ENCODE measurements at places on chromosomes 12 and 14. TPM values are rescaled to one million over a fixed set of nuclear protein-coding genes. Genes with fewer than 3 reads are reported as not detected.

Gene FOXN4
- total RNA-seq = not detected

Gene TNS2
- 186 TPM for total RNA-seq

Gene AQP6
- total RNA-seq = 0.09 TPM

Gene RERGL
- 3.7 TPM for total RNA-seq

Gene OTOGL
- 0.32 TPM for total RNA-seq

DNA sequence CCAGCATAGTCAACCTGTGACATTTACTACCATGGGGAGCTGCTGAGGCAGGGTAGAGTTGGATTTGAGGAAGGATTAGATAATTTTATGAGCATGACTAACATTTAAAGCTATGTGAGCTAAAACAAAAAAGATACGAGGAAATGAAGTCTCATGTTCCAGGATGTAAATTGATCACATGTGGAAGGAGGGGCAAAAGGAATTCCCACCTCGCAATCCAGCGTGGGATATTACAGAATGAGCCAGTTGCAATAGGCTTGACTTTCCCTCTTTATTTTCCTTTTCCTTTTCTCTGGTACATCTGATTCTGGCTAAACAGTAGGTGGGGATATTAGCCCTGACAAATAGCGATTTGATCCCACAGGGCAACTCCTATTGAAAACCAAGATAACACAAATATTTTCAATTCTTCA lies 214.9 kb upstream of the HMGA2 start:
- no peaks in the 10 kb centered on the region for H3K4me1 ChIP-seq
- DNase-seq = no peak

DNA sequence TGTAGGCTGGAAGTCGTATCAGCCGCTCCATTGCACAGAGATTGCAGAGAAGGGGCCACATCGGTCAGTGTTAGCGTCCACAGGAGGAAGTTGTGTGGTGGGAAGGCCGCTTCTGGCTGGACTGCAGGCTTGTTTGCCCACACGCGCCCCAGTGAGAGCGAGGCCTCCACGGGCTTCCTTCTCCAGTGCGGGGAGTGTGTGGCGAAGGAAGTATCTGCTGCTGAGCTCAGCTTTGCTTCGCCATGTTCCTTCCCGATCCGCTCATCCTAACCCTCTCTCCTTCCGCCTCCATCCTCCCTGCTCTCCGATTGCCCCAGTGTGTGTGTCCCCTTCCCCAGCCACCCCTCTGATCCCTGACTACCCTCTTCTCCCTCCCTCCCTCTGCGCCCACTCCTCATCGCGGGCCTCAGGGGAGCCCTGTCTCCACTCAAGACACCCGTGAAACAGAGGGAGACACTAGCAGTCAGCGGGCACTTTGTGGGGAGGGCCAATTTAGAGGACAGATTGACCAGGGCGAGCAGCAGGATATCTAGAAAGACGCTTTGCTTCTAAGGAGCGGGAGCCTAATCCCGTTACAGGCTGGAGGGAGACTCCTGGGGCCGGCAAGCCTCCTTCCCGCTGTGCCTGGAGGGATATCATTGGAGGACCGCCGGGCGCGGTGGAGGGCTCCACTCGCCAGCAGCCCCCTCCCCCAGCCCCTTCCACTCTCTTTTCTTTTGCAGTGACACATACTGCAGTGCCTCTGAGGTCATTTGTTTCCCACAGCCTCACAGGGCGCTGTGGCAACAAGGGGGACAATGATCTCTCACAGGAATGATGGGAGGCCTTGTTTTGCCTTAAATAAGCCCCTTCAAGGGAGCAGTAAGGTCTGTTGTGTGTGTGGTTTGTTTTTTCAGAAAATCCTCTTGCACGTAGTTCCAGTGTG lies 428.8 kb downstream of the ZFP36L1 start:
- H3K27ac ChIP-seq = peak overlapping the region; percentile 66
- no peaks in the 10 kb centered on the region for H3K36me3 ChIP-seq
- no peaks in the 10 kb centered on the region for H3K27me3 ChIP-seq

DNA sequence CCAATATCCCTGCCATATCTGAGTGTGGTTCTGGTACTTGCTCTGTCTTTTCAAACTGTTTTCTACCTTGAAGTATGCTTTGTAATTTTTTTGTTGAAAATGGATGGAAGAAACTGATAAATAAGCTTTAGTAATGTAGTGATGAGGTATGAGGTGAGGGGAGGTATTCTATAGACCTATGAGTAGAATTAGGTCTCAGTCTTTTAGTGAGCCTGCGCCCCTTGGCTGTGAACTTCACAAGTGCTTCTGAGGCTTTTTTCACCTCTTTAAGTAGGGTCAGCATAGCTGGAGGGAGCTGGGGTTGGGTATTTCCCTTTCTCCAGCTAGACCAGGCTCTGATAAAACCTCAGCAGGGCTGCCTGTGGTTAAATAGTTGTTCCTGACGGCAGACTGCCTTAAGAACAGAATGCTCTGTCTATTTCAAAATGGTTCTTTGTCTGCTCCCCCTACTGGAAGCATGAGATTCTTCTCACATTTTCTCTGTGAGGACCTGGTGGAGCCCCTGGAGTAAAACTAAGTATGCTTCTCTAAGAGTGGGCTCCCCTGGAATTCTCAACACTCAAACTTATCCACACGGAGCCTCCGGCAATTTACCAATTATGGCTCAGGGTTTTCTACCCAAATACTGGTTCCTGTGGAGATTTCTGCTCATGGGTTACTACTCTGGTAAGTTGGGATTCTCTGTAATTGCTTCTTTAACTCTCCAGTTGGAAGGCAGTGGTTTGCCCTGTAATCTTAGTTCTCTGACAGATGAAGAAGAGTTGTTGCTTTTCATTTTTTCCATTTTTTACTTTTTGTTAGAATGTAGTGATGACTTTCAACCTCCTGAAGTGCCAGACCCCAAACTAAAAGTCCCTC lies 13.1 kb downstream of the KRT5 start:
- H3K27ac ChIP-seq = no peak overlapping the region
- peaks cover 6% of the 10 kb centered on the region for H3K4me1 ChIP-seq
- no peak overlapping the region for H3K4me3 ChIP-seq
- DNase-seq = no peak

DNA sequence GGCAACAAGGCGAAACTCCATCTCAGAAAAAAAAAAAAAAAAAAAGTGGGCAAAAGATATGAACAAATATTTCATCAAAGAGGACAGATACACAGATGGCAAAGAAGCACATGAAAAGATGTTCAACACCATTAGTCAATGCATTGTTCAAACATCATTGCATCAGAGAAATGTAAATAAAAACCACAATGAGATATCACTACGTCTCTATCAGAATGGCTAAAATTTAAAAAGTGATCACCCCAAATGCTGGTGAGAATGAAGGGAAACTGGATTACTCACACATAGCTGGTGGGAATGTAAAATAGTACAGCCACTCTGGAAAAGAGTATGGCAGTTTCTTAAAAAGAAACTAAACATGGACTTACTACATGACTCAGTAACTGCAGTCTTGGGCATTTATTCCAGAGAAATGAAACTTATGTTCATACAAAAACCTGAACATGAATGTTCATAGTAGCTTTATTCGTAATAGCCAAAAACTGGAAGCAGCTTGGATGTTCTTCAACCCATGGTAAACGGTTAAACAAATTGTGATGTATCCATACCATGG lies 3.6 kb downstream of the L2HGDH start:
- no peak overlapping the region for H3K4me3 ChIP-seq
- no peak for DNase-seq
- H3K36me3 ChIP-seq = no peaks in the 10 kb centered on the region
- no peaks in the 10 kb centered on the region for H3K27me3 ChIP-seq
- no peak overlapping the region for H3K27ac ChIP-seq
- peaks cover 16% of the 10 kb centered on the region for H3K4me1 ChIP-seq

DNA sequence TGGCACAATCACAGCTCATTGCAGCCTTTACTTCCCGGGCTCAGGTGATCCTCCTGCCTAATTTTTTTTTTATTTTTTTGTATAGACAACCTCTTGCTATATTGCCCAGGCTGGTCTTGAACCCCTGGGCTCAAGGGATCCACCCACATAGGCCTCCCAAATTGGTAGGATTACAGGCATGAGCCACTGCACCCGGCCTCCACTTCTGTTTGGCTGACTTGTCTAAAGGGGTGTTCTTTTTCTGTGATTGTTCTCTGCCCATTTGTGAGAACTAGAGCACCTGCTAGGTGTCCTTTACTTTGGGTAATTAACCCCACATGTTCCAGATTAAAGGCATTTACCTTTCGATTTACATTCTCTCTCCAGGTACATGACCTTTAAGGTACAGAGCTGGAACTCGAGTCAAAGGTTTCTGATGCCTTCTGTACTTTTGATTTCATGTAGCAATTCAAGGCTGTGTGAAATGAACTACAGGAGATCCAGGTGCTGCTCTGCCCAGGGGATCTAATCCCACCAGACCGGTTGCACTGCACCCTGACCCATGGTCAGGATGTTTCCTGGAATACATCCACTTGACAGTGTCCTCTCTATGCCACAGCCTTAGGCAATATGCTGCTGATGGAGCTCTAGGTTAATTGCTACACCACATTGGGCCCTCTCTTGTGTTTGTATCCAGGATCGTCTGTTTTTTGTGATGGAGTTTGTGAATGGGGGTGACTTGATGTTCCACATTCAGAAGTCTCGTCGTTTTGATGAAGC lies 163.6 kb downstream of the PRKCH start:
- no peaks in the 10 kb centered on the region for H3K27me3 ChIP-seq
- H3K4me1 ChIP-seq = peaks cover 54% of the 10 kb centered on the region
- no peak overlapping the region for H3K4me3 ChIP-seq
- no peak overlapping the region for H3K27ac ChIP-seq
- H3K36me3 ChIP-seq = peaks cover 25% of the 10 kb centered on the region

GRCh38 chr12:124674937-124675336 lies 107.5 kb upstream of the NCOR2 start:
- no peaks in the 10 kb centered on the region for H3K27me3 ChIP-seq
- DNase-seq = no peak
- no peak overlapping the region for H3K4me3 ChIP-seq
- H3K27ac ChIP-seq = no peak overlapping the region
- H3K36me3 ChIP-seq = no peaks in the 10 kb centered on the region

DNA sequence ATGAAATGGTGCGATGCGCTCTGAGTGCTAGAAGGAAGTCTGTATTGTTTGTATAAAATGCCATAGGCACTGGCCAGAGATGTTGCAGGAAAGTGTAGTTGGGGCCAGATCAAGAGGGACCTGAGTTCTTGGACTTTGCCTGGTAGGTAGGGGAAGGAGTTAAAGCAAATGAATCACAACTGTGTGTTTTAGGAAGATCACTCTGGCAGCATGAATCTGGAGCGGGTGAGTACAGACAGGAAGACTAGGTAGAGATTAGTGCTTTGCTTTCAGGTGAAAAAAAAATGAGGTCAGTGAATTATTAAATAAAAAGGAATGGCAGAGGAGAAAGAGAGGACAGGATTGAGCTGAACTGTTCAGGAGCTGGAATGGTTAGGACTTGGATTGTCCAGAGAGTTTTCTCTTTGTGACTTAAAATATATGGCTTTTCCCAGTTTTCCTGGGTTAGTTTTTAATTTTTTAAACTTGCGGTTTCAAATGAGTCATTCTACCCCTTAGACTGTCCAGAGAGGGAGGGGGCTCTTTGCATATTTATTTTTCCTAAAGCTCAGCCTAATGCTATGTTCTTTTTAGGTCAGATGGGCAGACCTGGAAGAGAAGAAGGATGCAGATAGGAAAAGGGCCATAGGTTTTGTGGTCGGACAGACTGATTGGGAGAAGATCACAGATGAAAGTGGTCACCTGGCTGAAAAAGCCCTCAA lies 41.1 kb downstream of the PROX2 start:
- DNase-seq = no peak
- H3K27me3 ChIP-seq = no peaks in the 10 kb centered on the region
- no peak overlapping the region for H3K4me3 ChIP-seq
- peaks cover 35% of the 10 kb centered on the region for H3K36me3 ChIP-seq
- H3K27ac ChIP-seq = no peak overlapping the region

GRCh38 chr12:44317651-44318126 lies 481.8 kb downstream of the TMEM117 start:
- H3K4me1 ChIP-seq = no peaks in the 10 kb centered on the region
- no peak for DNase-seq
- H3K36me3 ChIP-seq = no peaks in the 10 kb centered on the region
- no peaks in the 10 kb centered on the region for H3K27me3 ChIP-seq
- H3K27ac ChIP-seq = no peak overlapping the region

DNA sequence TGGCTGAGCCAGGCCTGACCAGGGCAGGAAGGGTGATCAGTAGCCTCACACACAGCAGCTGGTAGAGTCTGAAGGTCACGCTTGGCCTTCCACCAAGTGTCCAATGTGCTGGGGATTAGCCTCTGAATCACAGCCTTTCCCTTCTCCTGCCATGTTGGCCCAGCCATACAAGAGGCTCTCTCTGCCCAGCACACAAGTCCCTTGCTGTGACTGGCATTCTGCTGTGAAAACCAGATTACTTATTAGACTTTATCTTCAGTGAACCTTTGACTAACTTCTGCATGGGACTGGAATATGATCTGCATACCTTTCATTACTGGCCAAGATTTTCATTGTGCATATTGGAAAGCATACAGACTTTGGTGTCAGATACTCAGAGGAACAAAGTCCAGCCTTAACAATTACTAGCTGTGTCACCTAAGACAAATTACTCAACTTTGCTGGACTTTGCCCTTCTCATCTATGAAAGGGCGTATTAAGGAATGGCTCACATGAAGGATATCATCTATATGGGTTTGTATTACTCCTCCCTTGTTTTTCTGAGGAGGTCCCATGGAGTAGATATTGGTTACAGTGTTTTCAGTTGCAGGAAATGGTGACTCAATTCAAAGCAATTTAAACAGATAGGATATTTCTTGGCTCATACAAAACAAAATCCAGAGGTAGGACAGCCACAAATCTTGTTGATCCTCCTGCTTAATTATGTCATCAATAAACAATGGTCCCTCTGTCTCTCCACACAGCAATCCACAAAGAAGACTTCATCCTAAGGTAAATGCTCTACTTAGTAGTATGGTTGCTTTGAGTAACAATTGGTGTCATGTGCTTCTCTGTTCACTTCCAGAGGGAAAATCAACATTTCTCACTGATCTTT lies 99.6 kb downstream of the DYRK2 start:
- H3K4me3 ChIP-seq = no peak overlapping the region
- no peaks in the 10 kb centered on the region for H3K4me1 ChIP-seq
- no peaks in the 10 kb centered on the region for H3K27me3 ChIP-seq
- H3K36me3 ChIP-seq = no peaks in the 10 kb centered on the region

DNA sequence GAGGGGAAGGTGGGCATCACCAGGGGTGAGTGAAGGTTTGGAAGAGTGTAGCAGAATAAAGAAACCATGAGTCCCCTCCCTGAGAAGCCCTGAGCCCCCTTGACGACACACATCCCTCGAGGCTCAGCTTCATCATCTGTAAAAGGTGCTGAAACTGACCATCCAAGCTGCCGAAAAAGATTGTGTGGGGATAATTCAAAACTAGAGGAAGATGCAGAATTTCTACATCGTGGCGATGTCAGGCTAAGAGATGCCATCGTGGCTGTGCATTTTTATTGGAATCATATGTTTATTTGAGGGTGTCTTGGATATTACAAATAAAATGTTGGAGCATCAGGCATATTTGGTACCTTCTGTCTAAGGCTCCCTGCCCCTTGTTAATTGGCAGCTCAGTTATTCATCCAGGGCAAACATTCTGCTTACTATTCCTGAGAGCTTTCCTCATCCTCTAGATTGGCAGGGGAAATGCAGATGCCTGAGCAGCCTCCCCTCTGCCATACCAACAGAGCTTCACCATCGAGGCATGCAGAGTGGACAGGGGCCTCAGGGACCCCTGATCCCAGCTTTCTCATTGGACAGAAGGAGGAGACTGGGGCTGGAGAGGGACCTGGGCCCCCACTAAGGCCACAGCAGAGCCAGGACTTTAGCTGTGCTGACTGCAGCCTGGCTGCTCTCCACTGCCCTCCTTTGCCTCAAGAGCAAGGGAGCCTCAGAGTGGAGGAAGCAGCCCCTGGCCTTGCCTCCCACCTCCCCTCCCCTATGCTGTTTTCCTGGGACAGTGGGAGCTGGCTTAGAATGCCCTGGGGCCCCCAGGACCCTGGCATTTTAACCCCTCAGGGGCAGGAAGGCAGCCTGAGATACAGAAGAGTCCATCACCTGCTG lies 7.0 kb downstream of the SERPINA1 start:
- peaks cover 56% of the 10 kb centered on the region for H3K36me3 ChIP-seq
- no peak for DNase-seq
- no peak overlapping the region for H3K27ac ChIP-seq
- H3K27me3 ChIP-seq = no peaks in the 10 kb centered on the region
- no peak overlapping the region for H3K4me3 ChIP-seq
